Naive thymus-derived CD8-positive, alpha-beta T cell (primary cell): ENCODE measurements at places on chromosomes 3 and 15.

DNA sequence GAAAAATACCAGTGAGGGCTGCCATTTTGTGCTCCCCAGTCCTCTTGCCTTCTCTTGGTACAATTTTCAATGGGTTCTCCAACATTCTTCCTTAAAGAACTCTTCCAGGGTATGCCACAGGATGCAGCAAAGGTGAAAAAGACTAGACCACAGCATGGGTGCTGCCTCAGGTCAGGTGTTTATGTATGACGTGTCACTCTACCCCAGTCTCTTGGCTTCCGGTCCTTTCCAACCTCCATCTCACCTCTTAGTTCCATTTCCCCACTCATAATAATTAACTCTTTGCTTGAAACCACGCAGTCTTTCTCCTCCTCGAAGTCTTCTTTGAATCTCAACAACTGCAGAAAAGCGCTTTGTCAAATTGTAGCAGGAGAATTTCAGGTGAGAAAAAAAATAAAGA is 104.7 kb upstream of the TBC1D5 start:
- no peak for DNase-seq

DNA sequence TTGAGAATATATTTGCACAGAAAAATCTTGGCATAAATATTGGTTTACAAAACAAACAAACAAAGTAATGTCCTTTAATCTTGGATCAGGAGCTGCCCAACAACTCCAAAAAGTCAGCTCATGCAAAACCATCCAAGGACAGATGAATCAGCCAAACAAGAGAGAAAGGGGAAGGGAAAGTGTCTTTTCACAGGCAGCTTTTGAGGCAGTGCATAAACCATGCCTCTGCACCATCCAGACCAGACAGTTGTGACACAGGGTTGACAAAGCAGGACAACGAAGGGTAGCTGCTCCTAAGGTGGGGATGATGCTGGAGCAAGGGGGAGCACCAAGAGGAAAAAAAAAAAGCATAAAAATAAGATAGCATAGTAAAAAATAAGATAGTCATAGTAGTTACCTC is 8.7 kb downstream of the CD86 start:
- no peak for DNase-seq

- DNase-seq = no peak
Observed at GRCh38 chr15:50452927-50453326, 28.7 kb downstream of the USP8 start.

DNA sequence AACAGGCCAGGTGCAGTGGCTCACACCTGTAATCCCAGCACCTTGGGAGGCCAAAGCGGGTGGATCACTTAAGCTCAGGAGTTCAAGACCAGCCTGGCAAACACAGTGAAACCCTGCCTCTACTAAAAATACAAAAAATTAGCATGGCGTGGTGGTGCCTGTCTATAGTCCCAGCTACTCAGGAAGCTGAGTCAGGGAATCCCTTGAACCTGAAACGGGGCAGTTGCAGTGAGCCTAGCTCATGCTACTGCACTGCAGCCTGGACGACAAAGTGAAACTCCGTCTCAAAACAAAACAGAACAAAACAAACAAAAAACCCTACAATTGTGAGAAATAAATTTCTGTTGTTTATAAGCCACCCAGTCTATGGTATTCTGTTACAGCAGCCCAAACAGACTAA is 94.7 kb downstream of the PIK3CB start:
- no peak for DNase-seq

- no peak for DNase-seq
Observed at GRCh38 chr3:133379926-133380325, 19.9 kb upstream of the BFSP2 start.

DNA sequence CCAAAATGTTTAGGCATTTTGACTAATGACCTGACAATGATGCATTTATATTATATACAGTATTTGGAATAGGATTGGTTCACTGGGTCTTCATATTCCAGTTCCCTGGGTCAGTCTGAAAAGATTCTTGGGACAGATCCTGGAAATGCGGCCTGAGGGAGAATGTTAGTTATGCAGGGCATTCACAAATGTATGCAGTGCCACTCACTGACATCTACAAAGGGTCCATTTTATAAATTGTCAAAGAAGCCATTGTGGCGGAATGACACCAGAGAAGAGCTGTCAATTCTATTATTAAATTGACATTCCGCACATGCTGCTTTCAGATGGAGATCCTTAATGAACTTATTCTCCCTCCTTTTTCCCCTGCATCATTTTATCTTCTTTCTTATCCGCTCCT is 176.6 kb downstream of the VGLL3 start:
- no peak for DNase-seq

DNA sequence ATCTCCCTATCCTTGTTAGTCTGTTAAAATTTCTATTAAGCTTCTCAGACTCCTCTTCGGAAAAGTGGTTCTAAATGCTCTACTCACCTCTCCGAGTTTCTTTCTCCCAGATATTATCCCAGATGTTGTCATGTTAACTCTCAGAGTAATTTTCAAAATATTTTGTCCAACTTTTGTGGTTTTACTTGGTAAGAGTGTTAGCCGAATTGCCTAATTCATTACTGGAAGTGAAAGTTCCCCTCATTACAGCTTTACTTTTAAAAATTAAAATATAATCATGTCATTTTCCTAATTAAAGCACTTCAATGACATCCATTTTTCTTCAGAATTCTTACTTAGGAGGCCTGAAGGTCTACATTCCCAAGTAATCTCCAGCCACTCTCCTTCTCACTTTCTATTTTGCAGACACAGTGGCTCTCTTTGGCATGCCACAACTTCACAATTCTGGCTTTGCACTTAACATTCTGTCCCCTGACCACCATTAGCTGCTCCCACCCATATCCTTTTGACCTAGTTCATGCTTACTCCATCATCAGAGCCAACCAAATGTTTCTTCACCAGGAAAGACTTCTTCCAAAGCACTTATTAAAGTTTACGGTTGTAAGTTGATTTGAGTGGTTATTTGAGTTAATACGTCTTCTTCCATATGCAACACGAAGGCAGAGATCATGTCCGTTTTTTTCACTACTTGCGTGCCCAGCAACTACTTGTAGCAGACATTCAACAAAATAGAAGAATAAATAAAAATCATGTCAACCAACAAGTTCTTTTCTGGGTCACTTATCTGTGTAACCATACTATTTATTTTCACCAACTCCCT is 10.2 kb upstream of the TIPARP start:
- DNase-seq = no peak

GRCh38 chr15:65916664-65917406 is 47.5 kb downstream of the RAB11A start:
- no peak for DNase-seq

- DNase-seq = no peak
Observed at GRCh38 chr3:5754602-5755001, 567.1 kb downstream of the EDEM1 start.

GRCh38 chr3:140399871-140400270 is 278.0 kb upstream of the TRIM42 start:
- no peak for DNase-seq

DNA sequence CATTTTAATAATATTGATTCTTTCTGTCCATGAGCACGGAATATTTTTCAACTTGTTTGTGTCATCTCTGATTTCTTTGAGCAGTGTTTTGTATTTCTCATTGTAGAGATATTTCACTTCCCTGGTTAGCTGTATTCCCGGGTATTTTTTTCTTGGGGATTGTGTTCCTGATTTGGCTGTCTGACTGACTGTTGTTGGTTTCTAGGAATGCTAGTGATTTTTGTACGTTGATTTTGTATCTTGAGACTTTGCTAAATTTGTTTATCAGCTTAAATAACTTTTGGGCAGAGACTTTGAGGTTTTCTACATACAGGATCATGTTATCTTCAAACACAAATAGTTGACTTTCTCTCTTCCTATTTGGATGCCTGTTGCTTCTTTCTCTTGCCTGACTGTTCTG is 418.8 kb upstream of the ALCAM start:
- DNase-seq = no peak

GRCh38 chr15:62561059-62561519 is 396.0 kb upstream of the C2CD4B start:
- no peak for DNase-seq

DNA sequence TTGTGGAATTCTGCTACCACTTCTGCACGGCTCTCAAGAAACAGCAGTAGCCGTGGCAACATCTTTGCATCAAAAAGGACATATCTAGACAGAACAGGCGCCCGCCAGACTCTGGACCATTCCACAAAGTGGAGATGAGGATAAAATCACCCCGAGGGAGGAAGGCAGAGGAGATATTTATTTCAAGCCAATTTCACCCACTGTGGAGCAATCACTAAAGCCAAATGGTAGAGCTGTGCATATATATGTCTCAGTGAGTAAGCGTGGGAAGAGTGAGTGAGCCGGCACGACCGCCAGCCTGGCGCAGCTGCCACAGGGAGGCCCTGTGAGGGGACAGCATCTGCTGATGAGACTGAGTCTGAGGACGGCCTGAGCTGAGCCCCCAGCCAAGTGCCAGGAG is 111.3 kb downstream of the MEGF11 start:
- DNase-seq = no peak

GRCh38 chr3:15032650-15033049 is 32.5 kb downstream of the MRPS25 start:
- DNase-seq = no peak

DNA sequence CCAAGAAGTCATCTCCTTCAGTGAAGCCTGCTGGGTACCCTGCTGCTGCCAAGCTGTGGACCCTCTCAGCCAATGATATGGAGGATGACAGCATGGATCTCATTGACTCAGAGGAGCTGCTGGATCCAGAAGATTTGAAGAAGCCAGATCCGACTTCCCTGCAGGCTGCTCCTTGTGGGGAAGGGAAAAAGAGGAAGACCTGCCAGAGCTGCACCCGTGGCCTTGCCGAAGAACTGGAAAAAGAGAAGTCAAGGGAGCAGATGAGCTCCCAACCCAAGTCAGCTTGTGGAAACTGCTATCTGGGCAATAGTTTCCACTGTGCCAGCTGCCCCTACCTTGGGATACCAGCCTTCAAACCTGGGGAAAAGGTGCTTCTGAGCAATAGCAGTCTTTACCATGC is 13.7 kb upstream of the ANP32A start:
- no peak for DNase-seq

GRCh38 chr15:94700211-94700610 is 468.9 kb downstream of the MCTP2 start:
- DNase-seq = no peak

DNA sequence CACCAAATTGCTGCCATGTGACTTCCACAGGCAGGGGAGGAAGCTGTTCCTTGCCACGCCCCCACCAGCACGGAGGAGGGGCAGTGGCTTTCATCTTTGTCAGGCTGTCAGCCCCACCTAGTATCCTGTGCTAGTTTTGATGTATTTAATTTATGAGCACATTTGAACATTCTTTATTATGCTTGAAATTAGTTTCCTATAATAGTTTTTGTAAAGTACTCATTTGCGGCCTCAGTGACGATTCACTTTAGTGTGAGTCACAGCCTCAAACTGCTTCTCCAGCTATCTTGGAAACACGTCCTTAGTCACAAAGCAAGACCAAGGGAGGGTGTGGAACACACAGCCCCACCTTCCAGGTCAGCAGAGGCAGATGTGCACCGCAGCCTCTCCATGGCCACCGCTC is 239.9 kb upstream of the ATP10A start:
- no peak for DNase-seq

GRCh38 chr3:62403765-62404164 is 30.4 kb upstream of the FEZF2 start:
- DNase-seq = no peak
